ENCODE measurements at places on chromosomes 4 and X.

DNA sequence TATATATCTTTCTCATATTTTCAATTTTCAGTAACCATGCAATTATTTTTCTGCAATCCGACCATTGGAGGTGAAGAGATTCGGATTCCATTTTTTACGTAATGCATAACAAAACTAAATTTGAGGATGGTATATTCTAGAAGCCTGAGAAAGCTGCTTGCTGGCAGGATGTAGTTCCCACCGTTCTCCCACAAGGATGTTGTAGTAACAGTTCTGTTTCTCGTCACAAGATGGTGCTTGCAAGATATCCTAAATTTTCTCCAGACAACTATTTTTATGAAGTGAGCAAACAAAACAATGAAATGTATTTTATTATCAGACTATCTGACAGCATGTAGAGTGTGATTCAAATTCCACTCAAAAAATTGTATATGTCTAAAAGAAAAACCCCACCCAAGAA lies 10.7 kb downstream of the PWWP3B start:
- DNase-seq: no peak

DNA sequence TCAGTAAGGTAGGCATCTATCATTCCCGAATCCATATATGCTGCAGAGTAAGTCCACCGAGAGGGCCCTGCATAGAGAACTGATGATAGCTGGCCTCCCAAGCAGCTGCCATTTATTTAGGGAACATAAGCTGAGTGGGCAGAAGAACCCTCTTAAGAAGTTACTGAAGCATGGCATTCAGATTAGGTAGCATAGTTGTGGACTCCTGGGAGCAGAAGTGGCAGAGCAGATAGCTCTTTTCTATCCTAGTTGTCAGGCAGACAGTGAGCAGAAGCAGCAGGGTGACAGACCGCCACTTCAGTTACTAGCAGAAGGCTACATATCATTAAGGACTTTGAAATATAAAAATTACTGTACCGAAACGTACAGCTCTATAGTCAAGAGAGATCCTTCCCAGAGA lies 454.7 kb downstream of the PPP4R3C start:
- DNase-seq: no peak

GRCh38 chrX:72131317-72132294 lies at the start of gene RTL5:
Gene RTL5 (minus strand): TSS chrX:72131915.
- DNase-seq: peak; percentile 94

GRCh38 chr4:54093324-54094240 lies 6.4 kb upstream of the GSX2 start:
- peak; percentile 36 for DNase-seq

- no peak for DNase-seq
These were observed 947.8 kb downstream of the C4orf33 start for GRCh38 chr4:130043732-130044160.

- DNase-seq: no peak
These were observed 65.6 kb downstream of the JAKMIP1 start for GRCh38 chr4:6134612-6135220.

- peak; percentile 63 for DNase-seq
These were observed 17.0 kb downstream of the ADD1 start for GRCh38 chr4:2860391-2861348.

DNA sequence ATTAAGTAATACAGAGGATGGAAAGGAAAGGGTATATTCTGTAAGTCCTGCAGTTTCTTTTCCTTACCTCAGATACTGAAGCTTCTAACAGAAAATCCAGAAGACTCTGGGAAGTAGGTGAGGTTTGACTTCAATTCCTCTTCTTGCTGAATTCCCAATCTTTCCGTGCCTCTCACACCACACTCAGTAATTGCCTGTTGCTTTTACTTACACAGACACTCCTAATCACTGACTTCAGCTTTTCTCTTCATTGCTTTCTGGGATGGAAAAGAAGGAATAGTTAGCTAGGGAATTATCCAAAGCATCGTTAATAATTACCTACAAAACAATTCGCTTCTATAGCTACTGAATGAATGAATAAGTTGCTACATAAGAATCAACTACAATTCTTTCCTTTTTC lies 163.6 kb downstream of the FBXO8 start:
- peak; percentile 50 for DNase-seq

DNA sequence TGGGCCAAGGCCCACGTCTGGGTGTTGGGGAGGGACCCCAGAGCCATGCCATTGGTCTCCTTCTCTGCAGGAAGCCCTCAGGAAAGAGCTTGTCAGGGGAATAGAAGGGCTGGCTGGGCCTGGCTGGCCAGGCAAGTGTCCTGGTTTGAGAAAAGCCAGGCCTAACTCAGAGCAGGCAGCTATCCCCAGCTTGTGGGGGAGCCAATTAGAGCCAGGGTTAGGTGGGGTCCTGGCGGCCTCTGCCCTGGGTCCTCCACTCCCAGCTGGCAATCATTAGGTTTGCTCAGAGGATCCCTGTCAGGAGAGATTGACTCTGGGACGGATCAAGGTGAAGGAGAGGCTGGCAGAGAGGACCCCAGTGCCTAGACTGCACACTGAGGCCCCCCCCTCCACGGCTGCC lies 64.8 kb downstream of the PJA1 start:
- no peak for DNase-seq

- DNase-seq: no peak
These were observed 11.7 kb upstream of the TENM3 start for GRCh38 chr4:182231496-182231895.

DNA sequence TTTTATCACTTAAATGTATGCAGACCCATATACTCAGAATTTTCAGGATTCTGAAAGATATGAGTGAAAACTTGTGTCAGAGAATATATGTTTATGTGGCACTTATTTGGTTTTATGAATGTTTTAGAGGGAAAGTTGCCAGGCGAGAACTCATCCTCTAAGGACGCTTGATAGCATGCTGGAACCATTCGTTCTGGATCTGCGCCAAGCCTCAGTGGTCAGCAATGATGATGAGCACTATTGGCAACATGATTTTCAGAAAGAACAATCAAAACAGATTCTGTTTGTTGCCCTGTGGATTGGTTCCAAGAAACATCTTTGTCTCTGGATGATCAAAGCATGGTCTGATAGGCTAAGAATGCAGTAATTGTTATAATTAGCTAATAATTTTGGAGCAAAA lies 32.1 kb upstream of the RAPGEF2 start:
- DNase-seq: no peak

DNA sequence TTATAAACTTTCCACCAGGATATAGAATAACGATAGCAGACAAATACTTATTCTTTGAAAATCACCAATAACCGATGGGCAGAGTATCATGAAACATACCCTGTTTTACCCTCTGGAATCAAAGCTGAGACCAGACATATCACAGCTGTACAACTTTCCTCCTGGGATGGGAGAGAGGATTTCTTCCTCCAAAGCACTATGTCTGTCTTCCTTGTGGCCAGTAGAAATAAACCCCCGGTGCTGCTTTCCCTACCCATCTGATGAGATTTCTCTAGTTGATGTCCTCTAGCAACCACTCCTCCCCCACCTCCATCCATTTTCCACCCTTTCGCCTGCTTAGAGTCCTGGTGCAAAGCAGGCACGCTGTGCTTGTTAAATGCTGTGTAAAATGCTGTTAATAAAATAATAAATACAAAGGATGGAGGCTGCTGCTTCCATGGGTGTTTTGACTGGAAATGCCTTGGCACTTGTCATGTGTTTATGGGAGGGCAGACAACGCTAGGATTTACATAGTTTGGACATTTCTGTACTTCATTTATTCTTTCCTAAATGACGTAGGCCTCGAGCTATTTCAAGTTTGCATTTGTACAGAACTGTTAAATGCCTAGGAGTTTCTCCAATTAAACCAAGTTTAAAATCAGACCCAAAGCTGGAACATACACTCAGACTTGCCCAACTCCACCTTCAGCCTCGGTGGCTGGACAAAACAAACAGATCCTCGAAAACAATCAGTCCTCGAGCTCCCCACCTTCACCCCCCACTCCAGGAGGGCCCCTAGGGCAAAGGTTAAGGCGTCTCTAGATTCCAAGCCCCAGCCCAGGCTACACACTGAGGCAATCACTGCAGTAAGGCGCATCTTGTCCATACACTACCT lies 10.1 kb downstream of the BCOR start:
- no peak for DNase-seq

DNA sequence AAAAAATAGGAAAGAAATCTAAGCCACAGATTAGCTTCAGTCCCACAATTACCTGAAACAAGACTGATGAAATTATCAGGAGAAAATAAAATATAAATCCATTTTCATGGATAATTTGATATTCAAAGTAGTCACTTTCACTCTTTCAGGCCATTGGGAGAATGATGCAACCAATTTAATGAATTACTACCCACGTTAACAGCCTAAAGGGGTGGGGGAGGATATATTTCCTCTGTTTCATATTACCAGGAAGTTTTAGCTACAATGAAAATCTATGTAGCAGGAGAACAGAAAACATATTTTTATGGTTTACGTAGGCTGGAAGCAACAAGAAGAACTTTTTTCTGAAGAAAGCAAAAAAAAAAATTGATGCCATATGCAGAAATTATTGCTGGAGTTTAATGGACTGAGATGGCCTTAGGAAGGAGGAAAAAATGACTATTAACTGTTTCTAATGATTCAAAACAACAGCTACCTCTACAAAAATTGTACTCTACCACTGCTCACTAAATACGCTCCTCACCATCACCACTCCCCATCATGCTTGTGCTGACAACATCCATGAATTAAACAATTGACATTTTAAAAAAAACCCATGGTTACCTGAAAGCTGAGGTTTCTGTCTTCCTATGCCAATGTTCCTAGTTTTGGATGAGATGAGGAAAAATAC lies 100.9 kb downstream of the CXXC4 start:
- no peak for DNase-seq

DNA sequence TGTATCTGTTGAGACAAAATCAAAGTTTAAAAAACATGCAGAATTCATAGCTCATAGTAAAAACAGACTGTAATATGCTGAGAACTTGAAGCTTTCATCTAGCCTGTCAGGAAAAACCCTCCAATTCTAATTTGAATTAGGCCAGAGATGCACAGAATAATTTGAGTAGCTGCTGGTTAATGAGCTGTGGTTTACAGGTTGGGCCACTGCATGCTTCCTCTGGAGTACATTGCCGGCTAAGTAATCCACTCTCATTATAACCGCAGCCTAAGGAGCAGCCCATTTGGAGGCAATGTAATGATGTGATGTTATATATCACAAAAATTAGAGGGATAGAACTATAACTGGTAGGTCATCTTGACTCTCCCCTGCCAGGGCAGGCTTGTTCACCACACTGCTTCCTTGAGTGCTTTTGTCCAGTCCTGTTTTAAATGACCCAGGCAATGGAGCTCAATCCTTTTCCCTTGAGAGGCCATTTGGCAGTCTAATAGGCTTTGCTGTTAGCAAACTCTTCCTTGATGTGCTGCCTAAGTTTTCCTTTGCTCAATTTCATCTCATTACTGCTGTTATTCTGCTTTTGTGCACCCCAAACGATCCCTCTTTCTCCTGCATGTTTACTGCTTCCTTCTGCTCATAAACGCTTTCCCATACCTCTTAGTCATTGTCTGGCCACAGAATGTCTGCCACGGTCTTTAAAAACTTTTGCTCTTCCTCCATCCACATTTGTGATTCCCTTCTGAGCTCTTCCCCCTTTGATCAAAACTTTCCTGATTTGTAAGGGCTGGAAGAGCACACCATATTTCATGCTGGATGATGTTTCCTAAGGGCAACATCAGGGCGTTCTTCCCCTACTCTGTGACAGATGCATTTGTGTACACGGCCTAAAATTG lies 230.9 kb downstream of the C4orf33 start:
- DNase-seq: peak; percentile 62

GRCh38 chr4:70706516-70706915 lies 15.2 kb upstream of the RUFY3 start:
- no peak for DNase-seq

DNA sequence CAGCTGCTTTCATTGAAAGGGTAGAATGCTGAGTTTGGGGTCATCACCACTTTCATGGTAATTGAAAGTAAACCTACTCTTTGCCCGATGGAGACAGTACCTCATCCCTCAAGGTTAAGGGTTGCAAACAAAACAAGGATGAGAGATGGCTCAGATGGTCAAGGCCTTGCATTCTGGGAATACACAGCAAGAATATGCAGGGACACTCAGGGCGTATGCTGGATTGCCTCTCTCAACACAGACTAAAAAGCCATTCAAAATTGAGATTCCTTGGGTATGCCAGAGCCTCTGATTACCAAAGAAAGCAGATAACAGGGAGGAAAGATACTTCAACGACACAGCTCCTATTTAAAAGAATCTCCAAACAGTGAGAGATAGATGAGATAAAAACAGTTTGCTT lies 310.4 kb downstream of the ARAP2 start:
- no peak for DNase-seq

GRCh38 chrX:124289443-124289842 lies 43.0 kb upstream of the TEX13D start:
- DNase-seq: no peak

GRCh38 chr4:40214038-40214437 lies 17.2 kb downstream of the RHOH start:
- no peak for DNase-seq

GRCh38 chrX:140860718-140861117 lies 141.7 kb upstream of the SPANXB1 start:
- DNase-seq: no peak
